Caudate nucleus (tissue), 63 donors: ENCODE measurements at places on chromosomes 7 and 10.

DNA sequence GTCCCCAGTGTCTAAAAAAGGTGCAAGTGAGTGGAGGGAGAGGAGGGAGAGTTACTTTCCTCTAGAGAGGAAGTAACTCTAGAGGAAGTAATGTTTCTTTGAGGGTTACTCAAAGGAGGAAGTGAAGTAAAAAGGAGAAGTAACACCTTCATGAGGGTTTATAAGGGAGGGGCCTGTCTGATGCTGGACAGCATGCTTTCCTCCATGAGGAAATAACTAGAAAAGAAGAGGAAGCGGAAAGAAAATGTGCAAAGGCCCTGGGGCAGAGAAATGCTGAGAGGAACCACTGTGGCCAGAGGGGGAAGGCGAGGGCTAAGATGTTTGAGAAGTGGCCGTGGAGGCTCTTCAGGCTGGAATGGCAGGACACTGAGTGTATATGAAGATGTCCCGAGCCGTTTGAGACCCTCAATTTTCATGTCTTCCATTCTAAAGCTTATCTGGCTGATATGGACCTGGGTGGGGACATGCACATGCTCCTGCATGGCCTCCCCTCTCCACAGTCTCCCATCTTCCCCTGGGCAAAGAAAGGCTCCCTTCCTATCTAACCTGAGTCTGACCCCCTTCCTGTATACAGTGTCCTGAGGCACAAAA is 3.4 kb upstream of the SLC18A2 start:
- DNase-seq = no peak

GRCh38 chr7:127754457-127754856 is 102.5 kb downstream of the SND1 start:
- no peak for DNase-seq

DNA sequence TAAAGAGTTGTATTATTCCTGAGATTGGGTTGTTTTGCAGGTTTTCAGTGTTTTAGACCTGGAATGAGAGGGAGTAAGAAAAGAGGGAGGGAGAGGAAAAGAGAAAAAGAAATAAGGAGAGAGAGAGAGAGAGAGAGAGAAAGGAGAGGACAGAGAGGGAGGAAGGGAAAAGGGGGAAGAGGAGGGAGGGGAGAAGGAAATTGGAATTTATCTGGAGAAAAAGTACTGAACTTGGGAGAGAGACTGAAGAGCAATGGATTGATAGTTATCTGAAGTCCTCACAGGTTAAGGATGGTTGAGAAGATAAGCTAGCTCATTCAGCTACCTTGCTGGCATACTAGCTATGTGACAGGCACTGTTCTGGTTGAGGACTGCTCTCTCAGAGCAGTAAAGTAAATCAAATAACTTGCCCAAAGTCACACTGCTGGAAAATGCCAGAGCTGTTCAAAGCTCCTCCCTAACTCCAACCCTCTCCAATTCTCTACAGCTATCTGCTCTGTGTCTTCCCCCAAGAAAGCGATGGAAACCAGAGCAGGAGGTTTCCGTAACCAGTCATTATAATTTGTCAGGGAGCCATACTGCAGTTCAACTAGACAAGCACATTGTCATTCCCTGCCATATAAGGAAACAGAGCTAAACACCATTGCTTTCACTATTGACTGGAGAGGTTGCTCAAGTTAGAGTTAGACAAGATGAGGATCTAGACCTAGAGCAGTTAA is 10.7 kb downstream of the CALD1 start:
- DNase-seq = no peak

GRCh38 chr7:83976302-83976701 is 218.3 kb downstream of the SEMA3A start:
- DNase-seq = no peak

GRCh38 chr10:113202011-113202410 is 252.0 kb downstream of the TCF7L2 start:
- DNase-seq = no peak

- DNase-seq = no peak
Measured at GRCh38 chr10:17003651-17004286, 125.8 kb downstream of the CUBN start.

GRCh38 chr7:148419856-148420832 is 170.4 kb upstream of the C7orf33 start:
- no peak for DNase-seq

DNA sequence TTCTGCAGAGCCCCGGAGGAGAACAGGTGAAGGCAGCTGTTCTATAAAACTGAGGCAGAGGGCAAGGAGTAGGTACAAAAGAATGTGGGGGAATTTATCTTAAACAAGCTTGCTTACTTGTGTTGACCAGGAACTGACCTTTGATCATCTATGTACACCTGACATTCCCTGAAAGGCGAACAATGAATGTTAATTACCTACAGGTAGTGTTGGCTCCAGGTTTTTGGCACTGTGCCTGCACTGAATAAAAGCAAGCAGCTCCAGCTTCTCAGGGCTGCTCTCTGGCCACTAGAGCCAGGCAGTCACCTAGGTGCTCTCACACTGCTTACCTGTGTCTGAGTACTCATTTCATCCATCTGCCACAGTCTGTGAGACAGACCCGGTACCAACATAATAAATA is 87.0 kb downstream of the RAPGEF5 start:
- DNase-seq = no peak

- no peak for DNase-seq
Measured at GRCh38 chr7:5550831-5551230, 127.2 kb upstream of the TNRC18 start.
